ENCODE measurements at places on chromosomes 3 and 15.

GRCh38 chr15:85403745-85404144, 23.3 kb downstream of the AKAP13 start:
- DNase-seq = no peak

GRCh38 chr3:132445817-132446216, 28.5 kb downstream of the DNAJC13 start:
- DNase-seq = no peak

DNA sequence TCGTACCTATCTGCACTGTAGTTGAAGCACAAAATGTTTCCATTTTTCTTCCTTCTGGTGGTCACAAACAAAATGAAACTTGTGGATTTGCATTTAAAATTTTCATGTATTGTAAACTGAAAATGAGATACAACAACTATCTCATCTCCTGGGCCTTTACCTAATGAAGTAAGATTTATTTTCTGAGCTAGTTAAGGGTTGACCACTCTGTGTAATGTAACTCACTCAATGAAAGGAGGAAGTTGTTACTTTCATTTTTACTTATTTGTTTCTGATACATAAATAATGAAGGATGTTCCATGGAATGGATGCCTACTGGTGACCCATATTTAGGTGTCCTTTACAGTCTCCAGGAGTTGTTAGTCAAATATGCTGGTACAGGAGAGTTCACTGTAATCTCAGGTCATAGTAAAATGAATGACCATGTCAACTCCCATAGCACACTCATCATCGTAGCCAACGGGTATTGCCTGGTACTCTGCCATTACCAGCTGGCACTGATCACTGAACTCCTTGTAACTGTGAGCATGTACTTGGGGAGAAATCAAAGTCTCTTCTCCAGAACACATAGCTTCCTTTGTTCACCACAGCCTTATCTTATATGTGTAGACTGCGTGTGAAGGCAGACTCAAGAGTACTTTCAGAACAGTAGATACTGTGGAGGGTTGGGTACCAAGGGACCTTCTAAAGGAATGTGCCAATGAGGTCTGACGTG, 474.2 kb upstream of the ROBO2 start:
- no peak for DNase-seq

DNA sequence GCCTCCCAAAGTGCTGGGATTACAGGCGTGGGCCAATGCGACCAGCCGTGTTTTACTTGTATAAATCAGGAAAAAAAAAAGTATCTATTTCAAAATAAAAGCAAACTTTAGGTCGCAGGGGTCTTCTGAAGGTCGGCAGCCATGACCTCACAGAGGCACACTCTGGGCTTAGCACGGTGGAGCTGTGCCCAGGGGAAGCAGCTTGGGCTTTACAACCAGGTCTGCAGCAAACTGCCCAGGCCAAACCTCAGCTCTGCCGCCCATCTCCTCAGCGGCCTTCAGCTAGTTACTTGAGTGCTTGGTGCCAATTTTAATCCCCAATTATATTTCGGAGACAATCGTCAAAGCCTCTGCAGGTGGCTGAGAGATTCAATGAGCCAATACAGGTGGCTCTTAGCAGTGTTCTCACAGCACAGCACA, 30.1 kb downstream of the ZDHHC19 start:
- peak; percentile 46 for DNase-seq

DNA sequence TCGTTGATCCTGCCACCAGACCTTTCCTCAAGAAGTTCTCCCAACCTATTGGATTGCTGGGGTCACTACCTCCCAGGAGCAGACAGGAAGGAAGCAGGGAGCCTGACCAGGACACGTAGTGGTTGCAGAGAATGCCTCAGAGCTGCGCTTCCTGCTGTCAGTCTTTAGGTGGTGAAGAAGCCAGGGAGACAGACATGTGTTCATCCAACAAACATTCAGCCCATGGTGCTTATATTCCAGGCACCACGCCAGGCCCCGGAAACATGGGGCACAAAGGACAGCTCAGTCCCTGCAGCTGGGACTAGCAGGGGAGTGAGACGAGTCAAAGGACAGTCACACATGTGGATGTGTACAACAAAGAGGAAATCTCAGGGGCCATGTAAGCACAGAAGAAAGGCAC, 26.0 kb upstream of the CORO2B start:
- DNase-seq = no peak

DNA sequence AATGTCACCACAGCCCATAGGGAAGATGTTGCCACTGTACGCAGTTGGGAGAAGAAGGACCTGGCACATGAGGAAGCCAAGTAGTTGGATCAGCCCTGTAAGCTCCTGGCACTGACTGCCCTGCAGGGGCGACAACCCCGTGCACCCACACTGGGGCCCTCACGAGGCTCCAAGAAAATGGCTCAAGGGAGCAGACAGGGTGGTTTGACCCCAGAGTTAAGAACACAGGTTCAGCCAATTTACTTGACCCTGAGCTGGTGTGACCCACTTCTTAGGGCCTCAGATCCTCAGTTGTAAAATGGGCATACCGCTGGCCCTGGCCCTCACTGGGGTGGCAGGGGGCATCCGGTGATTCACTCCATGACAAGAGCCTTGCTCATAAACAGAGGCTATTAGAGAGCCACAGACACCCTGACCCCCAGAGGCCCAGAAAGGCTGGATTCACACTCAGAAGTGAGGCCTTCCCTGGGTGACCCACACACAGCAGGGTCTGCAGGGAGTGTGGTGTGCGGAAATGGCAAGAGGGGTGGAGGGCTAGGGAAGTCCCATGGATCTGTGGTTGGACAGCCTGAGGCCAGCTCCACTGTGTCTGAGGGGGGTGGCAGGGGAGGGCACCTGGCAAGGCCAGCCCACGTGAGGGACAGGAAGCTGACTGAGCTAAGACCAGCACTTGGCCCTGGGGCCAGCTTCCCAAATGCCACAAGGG, 1.7 kb upstream of the HHATL start:
- no peak for DNase-seq

GRCh38 chr3:126381966-126382365, 12.7 kb upstream of the CFAP100 start:
- no peak for DNase-seq

GRCh38 chr15:60394689-60395097, 3.1 kb downstream of the ANXA2 start:
- DNase-seq = no peak

GRCh38 chr3:95319921-95320494, 1257.1 kb downstream of the NSUN3 start:
- no peak for DNase-seq

- peak; percentile 17 for DNase-seq
Measured at GRCh38 chr3:106877627-106878026, 499.6 kb upstream of the CCDC54 start.

DNA sequence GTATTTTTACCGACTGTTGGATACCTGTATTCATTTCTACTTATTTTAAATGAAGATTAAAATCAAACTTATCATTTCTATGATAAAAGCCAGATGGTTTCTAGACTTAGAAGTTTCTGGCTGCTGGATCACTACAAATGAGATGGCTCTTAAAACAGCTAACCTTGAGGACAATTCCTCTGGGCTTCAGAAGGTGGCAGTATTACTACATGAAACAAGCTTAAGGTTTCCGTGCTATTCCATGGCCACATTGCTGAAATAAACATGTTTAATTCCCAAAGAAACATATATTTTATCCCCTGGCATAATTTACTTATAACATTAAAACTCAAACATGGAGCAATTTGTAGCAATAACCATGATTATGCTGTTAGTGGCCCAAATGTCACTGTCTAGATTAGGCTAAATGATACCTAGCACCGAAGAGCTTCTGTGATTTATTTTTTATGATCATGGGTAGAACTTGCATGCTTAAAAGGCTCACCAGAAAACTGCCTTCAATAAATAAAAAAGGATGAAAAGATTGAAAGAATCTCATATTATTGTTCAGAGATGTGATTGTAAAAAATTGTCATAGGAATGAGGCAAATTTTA, 204.0 kb upstream of the NANOGP8 start:
- DNase-seq = no peak

DNA sequence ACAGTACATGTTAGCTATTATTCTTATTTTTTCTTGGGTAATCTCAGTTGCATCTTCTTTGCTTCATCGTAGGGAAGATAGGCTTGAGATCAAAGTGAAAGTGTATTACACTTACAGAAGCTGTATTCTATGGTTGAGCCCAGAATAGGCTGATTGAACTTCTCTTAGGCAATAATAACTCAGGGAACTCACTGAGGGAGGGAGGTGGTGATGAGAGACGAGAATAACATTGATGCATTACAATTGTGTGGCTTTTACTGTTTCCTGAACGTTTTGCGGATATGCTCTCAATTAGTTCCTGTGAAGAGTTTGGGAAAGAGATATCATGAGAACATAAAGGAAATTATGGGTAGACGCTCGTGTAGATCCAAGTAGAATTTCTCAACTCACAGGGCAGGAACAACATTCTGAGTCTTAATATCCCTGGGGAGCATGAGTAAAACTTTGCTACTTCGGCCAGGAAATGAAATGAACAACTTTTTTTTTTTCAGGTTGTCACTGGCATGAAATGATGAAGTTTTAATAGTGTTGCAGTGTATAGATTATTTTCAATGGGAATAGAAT, 302.2 kb downstream of the TUSC7 start:
- no peak for DNase-seq

GRCh38 chr3:142628801-142629200, 32.6 kb downstream of the PLS1 start:
- no peak for DNase-seq

DNA sequence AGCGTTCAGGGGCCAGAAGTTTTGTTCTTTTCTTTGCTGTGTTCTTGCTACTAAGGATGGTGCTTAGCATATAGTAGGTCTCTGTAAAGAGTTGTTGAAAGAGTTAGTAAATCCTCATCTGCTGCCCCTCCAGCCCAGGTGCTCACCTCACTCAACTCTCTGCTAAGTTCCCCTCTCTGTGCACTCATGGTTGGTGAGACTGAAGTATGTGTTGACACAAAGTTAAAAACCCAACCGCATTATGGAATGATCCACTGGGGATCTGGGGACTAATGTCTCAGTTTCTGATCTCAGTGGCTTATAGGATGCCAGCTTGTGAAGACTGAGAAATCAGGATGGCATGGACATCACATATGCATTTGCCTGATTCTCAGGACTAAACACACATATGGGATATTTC, 13.8 kb downstream of the RYR3 start:
- DNase-seq = no peak

DNA sequence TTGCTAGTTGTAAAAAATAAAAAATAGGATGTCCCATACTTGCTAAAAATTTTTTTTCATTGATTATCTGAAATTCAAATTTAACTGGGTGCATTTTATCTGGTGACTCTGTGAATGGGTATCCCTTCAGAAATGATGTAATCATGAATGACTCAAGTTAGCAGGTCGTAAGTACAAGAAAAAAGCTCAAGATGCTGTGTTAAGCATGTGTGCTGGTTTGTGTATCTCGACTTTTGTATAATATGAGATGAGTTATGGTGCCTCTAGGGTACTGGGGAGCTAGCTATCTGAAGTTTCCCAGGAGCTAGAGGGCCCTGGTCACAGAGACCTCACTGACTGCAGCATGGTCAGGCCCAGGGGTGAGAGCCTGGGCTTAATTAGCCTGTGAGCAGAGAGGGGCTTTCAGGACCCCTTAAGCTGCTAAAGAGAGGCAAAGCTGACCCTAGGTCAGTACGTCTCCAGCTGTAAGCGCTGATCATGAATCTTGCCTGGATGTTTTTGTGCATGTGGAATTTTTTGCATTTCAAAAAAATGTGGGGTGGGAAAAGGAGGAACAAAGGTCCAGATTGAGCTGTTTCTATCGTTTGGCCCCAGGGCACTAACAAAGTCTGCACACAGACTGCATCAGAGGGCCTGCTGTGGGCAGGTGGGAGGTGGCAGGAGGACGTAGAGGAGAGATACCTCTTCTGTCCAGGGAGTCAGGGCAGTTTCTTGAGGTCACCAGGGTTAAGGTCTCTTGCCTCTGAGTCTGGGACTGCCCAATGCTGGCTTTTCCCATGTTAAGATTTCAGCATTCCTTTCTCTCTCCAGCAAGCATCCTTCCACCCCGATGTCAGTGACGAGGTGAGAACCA, 233.2 kb upstream of the TPM1 start:
- DNase-seq = no peak

DNA sequence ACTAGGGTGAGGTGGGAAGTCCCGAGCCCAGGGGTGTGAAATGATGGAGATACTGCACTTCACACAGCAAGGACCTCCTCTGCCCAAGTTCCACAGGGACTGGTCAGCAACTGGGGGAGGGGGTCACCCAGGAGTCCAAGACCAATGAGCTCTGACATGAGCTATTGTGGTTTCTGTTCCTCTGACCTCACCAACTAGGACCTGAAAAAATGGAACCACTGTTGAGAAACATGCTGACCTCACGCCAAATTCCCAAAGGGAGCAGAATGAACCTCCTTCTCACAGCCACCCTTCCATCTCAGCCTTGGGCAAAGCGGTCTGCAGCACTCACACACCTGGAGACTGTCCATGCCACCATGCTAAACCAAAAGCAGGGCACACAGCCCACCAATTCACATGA, 69.3 kb downstream of the LRIG1 start:
- no peak for DNase-seq
